Activated CD4-positive, CD25-positive, alpha-beta regulatory T cell treated with anti-CD3 and anti-CD28 coated beads, Interleukin-2, amount 50 U/mL, for 24 hours (primary cell): ENCODE measurements at places on chromosomes 2 and 18.
A peak's percentile ranks its signal among the peaks of the same experiment; 100 is the strongest.

GRCh38 chr2:240131296-240131695 lies 4.8 kb downstream of the COPS9 start:
- ATAC-seq: no peak

GRCh38 chr2:241378816-241379215 lies 22.7 kb downstream of the FARP2 start:
- no peak for ATAC-seq

GRCh38 chr2:29522951-29523669 lies 398.3 kb downstream of the ALK start:
- no peak for ATAC-seq

GRCh38 chr2:229572507-229573271 lies 141.7 kb downstream of the DNER start:
- no peak for ATAC-seq

DNA sequence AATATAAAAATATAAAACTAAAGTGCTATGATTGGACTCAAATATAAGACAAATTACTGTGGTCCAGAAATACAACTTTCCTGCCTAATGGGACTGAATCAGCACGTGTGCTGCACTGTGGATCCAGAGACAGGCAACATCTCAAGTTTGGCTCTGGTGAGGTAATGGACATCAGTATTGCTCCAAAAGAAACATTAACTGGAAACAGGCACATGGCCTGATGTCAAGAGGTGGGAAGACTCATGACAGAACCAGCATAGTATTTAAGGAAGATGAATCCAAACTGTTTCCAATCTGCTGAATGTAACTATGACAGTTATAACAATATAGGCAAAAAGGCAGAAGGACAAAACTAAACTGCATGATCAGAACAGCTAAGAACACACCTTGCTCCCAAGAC lies 354.6 kb downstream of the FSIP2 start:
- no peak for ATAC-seq

DNA sequence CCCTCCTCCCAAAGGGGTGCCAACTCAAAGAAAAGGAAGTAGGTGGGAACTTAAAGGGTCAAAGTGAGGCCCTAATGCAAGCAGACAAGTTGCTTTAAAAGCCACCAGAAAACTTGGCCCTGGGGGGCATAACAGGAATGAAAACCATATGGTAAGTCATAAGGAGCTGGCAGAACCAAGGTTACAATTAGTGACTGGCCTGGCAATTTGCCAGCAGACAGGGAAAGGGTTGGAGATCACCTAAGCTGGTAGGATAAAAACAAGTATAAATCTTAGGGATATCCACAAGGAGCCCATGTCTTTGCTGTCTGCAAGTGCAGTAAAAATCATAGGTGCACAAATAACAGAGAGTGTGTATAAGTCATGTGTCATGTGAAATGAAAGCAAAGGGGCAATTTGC lies 256.7 kb upstream of the LRRTM4 start:
- no peak for ATAC-seq

DNA sequence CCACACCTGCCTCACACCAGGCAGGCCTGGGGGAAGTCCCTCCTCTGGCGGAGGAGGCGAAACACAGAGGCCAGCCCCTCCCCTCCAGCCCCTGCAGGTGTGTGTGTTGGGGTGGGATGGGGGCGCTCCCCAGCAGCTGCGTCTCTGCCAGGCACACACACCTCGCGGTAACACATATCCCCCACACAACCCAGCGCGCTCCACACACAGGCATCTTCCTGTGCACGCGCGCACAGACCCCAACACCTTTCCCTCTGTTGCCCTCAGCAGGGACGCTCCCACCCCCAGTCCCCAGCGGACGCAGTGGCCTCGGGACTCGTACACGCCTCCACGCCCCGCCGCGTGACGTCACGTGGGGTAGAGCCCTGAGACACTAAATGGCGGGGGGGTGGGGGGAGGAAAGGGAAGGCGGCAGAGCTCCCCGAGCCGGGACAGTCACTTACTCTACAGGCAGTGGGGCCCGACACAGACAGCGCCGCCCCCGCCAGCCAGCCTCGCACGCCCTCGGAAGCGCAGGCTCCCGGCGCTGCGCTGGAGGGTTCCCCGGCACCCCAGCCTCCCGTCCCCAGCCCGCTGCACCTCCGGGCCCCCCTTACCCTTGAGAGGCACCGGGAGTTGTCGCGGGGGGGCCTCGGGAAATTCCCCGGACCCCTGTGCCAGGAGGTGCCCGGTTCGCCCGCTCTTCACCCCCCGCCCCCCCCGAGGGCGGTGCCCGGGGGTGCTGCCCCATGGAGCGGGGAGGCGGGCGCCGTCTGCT lies at the start of gene WNT10A:
Gene WNT10A (plus strand): TSS at position 751 of the 757 bp plus-strand sequence. CDS start 144 bp downstream, outside the sequence.
- ATAC-seq: peak; percentile 78

DNA sequence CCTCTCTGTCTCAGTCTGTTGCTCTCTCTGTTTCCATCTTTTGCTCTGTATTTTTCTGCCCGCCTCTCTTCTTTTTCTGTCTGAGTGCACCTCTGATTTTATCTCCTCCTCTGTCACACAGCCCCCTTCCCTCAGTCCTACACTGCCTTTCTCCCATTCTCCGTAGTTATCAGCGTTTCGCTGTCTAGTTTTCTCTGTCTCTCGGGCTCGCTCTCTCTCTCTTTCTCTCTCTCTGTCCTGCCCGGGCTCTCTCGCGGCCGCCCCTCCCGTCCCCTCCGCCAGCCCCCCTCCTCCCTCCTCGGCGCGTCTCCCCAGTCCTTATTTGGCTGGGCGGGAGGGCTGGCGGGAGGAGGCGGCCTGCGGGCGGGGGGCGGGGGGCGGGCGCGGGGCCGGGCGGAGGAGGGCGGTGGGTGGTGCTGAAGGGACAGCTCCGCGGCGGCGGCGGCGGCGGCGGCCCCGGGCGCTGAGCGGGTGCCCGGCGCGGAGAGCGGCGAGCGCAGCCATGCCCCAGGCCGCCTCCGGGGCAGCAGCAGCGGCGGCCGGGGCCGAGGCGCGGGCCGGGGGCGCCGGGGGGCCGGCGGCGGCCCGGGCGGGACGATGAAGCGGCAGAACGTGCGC lies at the start of gene KCNK3:
Gene KCNK3 (plus strand): TSS at position 444 of the 618 bp plus-strand sequence. CDS start 154 bp downstream, at position 598.
- ATAC-seq: peak; percentile 73

GRCh38 chr2:60246583-60246982 lies 306.9 kb downstream of the BCL11A start:
- ATAC-seq: no peak

DNA sequence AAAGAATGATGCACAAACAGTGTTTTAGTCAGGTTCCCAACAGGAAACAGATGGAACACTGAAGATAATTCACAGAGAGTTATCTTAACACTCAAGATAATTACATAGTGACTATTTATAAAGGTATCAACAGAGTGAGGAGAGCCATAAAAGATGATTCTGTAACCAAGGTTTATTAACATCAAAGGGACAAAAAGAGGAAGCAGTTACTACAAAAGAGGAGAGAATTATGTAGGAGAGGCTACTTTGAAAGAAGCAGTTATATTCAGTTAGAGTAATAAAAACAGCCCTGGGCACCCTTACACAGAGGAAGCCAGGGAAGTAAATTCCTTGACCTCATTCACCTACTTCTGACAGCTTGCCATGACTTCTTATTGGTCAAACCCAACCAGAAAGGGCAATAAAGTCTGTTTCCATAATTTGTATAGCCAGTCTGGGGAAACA lies 326.5 kb upstream of the SLC39A10 start:
- ATAC-seq: no peak

DNA sequence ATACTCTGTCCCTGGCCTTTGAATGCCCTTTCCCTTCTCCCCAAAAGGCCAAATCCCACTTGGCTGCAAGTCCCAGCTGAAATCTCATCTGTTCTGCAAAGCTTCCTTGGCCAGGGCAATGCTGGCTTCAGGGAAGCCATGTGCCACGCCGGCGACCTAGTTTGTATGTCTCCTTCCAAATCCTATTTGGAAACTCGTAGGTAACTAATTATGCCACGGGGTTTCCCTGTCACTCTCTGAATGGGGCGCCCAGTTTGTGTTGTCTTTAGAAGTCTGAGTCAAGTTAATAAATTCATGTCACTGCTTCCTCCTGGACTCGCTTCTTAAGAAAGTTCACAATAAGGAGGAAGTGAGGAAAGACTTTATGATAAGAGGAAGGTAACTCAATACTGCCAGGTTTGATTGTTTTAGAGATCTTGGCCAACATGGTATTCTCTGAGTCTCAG lies 19.1 kb downstream of the FHL2 start:
- no peak for ATAC-seq

DNA sequence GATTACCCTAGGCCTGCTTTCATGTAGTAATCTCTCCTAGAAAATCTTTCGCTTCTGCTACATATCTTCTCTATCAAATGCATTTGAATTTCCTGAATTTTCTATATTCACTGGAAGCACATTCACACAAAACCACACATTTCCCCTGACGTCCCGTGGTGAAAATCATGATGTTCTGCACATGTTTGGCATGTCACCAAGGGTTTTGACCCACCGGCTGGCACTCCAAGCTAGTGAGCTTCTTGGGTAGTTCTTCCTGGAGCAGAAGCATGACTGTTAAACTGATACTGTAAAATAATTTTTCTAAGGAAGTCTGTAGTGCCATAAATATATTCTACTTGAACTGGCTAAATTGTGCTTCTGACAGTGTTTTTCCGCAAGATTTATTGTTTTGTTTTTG lies 510.1 kb upstream of the SLC8A1 start:
- ATAC-seq: no peak

DNA sequence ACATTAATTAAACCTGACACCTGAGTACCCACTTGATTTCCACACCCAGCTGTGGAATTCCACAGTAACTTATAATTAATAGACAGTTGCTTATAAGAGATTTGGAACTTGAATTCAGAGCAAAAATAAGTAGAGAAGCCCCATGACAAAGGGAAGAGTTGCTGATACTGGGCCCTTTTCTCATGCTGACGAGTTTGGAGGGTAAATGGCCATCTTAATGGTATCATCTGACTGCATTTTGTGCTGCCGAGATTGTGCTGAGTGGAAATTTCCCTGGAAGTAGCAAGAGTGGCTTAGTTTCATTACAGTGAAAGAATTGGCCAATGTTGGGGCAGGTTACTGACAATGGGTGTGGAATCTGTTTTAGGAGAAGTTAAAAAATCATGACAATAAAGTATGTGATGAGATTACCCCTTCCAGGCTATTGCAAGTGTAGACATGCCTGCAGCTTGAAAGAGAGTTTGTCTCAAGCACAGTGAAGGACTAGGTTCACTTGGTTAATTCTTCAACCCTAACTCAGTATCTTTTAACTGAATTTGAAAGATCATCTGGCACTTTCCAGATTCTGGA lies 49.9 kb downstream of the VSNL1 start:
- no peak for ATAC-seq

GRCh38 chr2:136121204-136121910 lies 3.4 kb upstream of the CXCR4 start:
- no peak for ATAC-seq

GRCh38 chr18:39692367-39693015 lies 2126.9 kb upstream of the CELF4 start:
- no peak for ATAC-seq

- ATAC-seq: no peak
Observed at GRCh38 chr18:9536354-9537152, 61.2 kb downstream of the RALBP1 start.

GRCh38 chr18:59941331-59941730 lies 41.5 kb downstream of the PMAIP1 start:
- ATAC-seq: no peak

DNA sequence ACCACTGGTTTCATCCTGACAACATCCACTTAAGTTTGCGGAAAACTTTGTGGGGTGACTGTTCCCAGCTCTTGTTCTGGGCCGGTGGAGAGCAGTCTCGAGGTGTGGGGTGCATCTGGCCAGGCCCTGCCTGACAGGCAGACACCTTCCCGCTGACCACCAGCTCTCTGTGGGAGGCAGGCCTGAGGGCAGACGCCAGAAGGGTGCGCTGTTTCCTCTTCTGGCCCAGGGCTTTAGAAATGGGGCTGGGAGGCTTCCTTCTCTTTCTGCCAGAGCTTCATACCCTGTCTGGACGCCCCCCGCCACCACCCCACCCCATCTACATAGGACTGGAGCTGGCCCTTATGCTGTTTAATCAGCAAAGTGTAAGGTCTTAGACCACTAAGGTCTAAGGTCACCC lies 263.8 kb downstream of the LOXHD1 start:
- ATAC-seq: no peak

GRCh38 chr2:240559286-240559685 lies 871 bp upstream of the DUSP28 start:
- no peak for ATAC-seq

DNA sequence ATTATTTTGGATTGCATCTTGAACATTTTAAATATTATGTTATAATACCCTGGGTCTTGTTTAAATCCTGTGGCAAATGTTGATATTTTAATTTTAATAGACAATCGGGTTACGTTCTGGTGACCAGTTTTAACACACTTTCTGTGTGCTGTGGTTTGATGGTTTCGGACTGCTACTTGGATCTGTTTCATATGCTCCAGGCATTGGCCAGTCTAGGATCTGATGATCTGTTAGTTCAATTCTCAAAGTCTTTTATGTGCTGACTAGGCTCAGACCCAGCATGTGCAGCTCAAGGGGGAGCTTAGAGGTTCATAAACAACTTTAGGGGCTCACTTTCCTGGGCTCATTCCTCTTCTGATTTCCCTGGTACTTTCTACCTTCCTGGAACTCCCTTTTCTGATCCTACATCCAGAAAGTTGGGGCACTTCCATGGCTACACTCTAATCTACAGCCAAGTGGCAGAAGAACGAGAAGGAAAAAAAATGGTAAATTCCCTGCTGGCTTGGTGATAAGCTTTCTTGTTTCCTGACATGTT lies 5.0 kb upstream of the ZBTB14 start:
- no peak for ATAC-seq

GRCh38 chr2:173054466-173054865 lies 21.2 kb upstream of the MAP3K20 start:
- ATAC-seq: no peak

GRCh38 chr18:77131652-77132368 lies 773 bp downstream of the MBP start:
- ATAC-seq: peak; percentile 30

DNA sequence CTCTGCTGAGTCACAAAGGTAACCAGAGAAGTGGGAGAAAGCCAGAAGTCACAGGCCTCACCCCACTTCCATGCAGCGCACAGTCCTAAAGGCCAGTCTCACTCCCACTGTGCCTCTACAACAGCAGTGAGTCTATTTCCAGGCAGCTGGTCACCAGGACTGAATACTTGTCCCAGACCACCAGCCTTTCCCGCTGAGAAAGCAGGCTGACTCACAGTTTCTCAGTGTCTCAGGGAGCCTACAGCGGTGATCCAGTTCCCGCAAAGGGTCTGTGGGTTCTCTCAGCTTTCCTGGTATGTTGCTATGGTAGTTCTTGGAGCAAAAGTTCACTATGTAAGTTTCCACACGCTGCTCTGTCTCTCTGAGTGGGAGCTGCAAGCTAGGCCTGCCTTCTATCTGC lies 622.5 kb downstream of the RNF144A start:
- no peak for ATAC-seq

GRCh38 chr2:7618031-7618430 lies 700.8 kb downstream of the RNF144A start:
- no peak for ATAC-seq

- ATAC-seq: no peak
Observed at GRCh38 chr2:185433824-185434223, 304.8 kb upstream of the FSIP2 start.

GRCh38 chr2:8189316-8189715 lies 492.5 kb upstream of the ID2 start:
- no peak for ATAC-seq

GRCh38 chr2:20650393-20650876 lies 463 bp downstream of the HS1BP3 start:
- peak; percentile 0 for ATAC-seq
